ENCODE measurements at places on chromosomes 7 and 10. TPM values are rescaled to one million over a fixed set of nuclear protein-coding genes. Genes with fewer than 3 reads are reported as not detected.
A peak's percentile ranks its signal among the peaks of the same experiment; 100 is the strongest.

Gene ZP3
- total RNA-seq = not detected

DNA sequence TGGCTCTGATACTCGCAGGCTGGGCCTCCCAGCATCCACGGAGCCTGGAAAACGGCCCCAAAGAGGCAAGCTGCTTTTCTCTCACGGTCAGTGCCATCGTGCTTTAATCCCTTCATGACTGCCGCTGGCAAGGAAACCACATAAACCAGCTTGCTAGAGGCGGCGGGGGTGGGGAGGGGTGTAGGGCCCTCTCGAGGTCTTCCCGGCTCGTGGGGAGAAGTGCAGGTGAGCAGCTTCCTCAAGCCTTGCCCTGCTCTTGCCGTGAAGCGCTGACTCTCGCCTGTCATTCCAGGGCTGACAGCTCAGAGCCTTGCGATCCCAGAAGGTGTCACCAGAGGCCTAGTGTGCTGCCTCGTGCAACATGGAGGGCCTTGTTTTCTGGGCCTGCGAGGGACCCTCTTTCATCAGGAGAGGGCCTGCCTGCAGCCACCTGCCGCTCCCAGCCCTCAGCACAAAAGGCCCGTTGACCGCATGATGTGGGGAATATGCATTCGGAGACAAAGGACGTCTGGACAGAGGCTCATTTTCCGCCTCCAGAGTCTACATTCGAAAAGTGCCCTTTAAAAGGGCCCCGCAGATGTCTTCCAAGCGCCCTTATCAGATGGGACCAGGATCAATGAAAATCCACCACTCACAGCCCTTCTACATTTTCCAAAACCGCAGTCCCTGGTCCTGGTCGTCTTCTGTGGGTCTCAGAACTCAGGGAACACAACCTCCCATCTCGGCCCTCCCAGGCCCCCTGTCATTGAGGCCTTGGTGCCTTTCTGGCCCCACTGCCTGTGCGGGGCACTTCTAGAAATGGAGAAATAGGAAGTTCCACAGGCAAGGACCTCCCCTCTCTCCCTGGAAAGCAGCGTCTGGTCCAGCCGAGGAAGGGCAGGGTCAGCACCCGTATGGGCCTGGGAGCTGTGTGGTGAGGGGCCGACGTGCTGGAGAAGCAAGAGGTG, 58.7 kb downstream of the ZRANB1 start:
- DNase-seq = peak; percentile 52
- no peak overlapping the region for H3K4me3 ChIP-seq
- peaks cover 69% of the 10 kb centered on the region for H3K36me3 ChIP-seq

Gene FGFBP3
- total RNA-seq = 0.51 TPM

- no peaks in the 10 kb centered on the region for H3K4me1 ChIP-seq
- no peak for DNase-seq
- no peak overlapping the region for H3K4me3 ChIP-seq
- no peak overlapping the region for H3K27ac ChIP-seq
Observed at GRCh38 chr10:58311026-58311425, 23.8 kb upstream of the UBE2D1 start.

DNA sequence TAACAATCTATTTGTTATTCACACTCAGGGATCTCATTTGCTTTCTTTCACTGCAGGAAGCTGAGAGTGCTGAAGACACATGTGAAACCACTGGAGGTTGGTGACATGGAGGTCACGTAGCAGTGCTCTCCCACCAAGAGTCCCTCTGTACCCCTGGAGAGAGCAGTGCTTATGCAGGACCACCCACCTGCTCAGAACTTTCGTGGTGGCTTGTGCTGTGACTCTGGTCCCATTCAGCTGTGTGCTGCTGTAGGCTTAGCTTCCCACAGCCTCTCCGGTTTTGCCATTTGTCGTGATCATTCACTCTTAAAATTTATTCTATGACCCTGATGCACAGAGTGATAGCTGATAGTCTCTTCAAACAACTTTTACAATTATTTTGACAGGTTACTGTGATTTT, 96.0 kb upstream of the RSU1 start:
- no peak overlapping the region for H3K27ac ChIP-seq
- no peaks in the 10 kb centered on the region for H3K27me3 ChIP-seq
- no peak for DNase-seq

Gene NUP205
- total RNA-seq = 10.8 TPM

Gene FAM25C
- not detected for total RNA-seq

Gene RALA
- 25.7 TPM for total RNA-seq

DNA sequence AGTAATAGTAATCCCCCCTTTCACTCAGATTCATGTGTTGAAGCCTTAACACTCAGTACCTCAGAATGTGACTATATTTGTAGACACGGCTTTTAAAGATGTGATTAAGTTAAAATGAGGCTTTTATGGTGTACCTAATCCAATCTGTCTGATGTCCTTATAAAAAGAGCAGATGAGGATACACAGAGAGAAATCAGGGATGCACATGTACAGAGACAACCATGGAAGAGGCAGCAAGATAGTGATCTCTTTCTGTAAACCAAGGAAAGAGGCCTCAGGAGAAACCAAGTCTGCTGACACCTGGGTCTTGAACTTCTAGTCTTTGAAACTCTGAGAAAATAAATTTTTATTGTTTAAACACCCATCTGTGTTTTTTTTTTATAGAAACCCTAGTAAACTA, 44.0 kb upstream of the ZNF365 start:
- DNase-seq = no peak
- no peak overlapping the region for H3K27ac ChIP-seq
- H3K4me3 ChIP-seq = no peak overlapping the region
- H3K4me1 ChIP-seq = no peaks in the 10 kb centered on the region
- H3K36me3 ChIP-seq = no peaks in the 10 kb centered on the region
